ENCODE measurements at places on chromosomes 6 and 20.

DNA sequence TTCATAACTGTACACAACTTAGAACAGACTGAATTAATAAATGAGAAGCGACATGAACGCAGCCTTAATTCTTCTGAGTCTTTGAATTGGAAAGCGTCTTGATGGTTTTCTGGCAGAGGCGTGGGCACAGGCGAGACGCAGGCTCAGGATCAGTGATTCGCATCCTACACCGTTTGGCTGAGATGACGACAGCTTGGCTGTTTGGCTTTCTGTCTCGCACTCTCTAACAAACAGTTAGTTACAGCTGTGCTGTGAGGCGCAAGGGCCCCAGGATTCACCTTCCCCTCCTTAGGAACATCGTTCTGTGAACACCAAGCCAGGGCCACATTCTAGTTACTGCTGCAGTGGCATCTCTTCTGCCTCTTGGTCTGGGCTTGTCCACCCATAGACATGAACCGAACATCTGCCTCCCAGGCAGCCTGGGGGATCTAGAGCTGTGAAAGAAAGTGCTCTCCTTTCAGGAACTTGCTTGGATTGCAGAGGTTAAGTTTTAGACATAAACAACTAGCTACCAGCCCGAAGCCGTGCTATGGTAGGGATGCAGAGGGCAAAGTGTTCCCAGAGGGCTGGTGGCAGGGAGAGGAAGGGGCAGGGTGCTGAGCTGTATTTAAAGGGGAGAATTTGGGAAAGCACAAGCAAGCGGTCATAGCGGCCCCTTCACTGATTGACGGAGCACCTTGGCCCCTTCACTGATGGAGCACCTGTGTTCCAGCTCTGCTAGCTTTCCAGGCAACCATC, 49.6 kb downstream of the TCP11 start:
- no peak for DNase-seq

GRCh38 chr20:17969884-17970409, 1.1 kb downstream of the MGME1 start:
- no peak for DNase-seq

DNA sequence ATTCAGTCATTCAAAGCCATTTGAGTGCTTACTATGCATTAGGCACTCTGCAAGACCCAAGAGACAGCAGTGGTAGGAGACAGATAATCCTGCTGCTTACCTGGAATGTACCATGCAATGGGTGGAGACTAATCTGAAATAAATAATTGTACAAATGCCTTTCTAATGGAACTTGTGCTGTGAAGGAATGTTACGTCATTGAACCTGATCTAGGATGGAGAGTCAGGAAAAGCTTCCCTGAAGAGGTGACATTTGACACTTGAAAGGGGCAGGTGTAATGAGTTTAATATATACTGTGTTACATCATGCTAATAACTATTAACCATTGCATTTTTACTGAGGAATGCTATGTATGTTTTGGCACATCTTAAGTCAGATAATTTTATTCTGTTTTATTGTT, 491.0 kb upstream of the FLRT3 start:
- no peak for DNase-seq

DNA sequence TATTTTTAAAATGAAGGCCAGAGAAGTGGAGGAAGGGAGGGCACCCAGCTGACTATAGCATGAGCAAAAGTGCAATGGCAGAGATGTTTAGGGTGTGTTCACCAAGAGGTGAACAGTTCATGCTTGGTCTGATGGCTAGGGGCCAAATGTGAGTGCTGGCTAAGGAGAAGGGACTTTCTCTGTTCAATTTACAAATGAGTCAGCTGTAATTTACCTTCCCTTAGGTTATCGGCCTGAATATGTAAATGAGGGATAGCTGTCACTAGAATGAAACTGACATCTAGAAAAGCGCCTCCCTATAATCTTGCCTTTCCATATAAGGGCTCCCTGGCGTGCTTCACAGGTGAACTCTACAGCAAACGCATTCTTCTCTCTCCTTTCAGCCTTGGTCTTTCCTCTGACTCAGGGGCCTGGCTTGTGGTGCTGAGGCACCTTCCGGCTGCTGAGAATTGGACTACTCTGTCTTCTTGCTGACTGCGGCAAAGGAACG, 114.7 kb upstream of the BACH2 start:
- DNase-seq: peak; percentile 76

DNA sequence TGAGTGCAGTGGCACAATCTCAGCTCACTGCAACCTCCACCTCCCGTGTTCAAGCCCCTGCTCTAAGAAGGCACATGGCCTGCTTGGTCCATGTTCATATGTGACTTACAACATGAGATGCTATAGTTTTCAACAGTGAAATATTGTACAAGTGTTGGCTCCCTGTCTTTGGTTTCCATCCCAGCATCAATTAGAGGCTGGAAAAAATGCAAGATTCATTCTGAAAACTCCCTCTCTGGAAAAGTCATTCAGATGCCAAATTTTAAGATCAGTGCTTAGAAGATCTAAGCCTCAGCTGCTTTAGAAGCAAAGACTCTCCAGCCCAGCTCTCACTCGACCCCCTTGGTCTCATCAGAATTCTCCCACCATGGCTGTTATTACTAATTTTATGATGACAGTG, 398.9 kb downstream of the KIF16B start:
- DNase-seq: no peak

- no peak for DNase-seq
Measured at GRCh38 chr20:1818247-1818840, 76.9 kb upstream of the SIRPA start.

DNA sequence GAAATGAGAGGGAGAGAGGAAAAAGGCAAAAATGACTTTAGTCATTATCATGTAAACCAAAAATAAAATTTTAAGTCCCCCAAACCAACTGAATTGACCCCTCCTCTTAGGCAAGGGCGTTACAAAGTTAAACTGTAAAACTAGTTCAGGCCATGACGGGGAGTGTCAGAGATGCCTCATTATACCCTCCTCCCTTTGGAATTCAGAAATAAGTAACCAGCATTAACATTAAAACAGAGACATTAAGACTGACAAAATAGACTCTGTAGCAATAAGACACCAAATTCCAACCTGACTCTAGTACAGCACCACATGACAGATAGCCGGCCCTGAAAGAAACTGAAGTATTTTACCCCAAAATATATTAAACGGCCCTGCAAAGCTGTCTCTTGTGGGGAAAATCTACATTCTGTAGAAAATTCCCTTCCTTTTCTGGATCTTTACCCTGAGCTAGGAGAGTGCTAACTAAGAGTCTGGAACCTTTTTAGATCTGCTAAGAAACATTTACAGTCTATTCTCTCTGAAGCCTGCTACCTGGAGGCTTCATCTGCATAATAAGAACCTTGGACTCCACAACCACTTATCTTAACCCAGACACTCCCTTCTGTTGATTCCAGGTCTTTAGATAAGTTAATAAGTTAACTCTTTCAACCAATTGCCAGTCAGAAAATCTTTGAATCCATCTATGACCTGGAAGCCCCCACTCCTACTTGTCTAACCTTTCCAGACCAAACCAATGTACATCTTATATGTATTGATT, 150.7 kb downstream of the PKHD1 start:
- DNase-seq: no peak

DNA sequence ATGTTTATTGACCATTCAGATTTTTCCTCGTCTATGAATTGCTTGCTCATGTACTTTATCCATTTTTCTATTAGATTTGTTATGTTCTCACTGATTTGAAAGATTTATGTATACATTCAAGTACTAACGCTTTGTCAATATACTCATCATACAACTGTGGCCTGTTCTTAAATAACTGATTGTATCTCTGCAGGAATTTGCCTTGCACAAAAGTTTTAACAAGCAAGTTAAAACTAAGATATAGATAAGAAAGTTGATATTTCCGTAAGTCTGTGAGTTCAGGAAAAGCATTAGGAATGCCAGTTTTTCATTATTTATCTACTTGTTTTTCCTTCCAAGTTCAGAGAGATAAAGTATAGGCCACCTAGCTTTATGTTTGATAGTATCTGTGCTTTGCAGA, 95.2 kb downstream of the PDE7B start:
- DNase-seq: no peak

DNA sequence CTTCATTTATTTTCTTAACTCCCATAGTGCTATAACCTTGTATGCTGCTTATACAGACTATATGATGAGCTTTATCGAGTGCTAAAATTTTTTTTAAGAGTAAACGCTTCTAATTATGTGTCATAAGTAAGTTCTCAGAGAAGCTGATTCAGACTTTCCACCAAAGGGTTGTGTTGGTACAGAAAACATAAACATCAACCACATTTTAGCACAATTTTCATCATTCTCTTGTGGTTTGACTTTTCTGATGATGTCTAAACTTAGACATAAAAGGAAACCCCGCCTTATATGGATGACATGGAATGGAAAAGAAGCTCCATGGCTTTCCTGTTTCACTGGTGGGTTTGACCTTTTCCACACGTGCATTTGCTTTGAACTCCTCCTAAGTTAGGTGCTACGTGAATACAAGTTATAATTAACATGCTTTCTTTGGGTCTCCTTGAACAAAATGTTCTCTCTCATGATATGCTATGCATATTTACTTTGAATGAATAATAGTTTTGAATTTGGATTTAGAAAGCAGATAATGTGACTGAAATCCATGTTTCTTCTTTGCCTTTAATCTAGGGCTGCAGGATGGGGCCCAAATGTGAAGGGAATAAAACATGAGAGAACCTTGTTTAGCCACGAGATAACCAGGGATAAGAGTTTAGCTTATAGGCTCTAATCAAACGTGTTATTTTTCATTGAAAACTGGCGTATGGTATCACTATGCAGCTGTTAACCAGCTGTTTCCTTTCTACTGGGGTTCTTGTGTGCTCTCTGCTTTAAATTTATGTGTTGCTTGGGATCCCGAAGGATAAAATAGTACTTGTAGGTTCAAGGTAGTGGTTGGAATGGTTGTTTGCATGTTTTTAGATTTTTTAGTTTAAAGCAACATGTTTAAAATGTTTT, 127.1 kb upstream of the AHI1 start:
- DNase-seq: no peak

DNA sequence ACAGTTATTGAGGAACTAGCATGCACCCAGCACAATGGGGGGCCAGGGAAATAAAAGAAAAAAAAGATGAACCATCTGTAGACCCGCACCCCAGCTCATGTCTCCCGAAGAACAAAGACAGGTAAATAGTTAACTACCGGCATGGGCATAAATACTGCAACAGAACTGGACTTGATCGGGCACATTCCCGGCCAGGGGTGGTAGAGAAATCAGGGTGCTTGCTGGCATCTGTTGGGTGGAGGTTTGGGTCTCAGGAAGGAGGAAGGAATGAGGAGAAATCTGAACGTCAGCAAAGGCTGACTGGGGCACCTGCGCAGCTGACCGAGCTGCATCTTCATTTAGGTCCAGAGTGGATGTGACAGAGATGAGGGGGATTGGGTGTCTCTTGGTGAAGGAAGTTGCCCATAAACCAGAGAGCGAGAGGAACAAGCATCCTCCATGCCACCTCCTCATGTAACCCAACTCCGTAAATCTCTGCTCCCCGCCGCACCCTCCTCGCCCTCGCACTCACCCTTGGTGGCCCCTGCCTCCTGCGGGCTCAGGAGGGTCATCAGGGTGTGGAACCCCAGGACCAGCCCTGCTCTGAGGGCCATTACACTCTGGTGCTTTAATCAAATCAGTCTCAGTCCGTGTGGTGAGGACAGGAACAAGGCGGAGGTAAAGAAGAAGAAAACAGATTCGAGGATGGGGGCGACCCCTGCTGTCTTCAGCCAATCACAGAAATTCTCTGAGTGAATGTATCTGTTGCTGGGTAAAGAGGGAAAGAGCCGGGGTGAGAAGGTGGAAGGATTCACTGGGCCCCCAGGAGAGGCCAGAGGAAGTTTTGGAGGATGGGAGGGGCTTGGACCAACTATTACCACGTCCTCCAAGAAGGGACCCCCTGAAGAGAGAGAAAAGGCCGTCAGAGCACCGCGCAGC, at the start of gene HLA-DOA:
Gene HLA-DOA (minus strand): TSS at position 648 of the 918 bp plus-strand sequence.
- no peak for DNase-seq

GRCh38 chr6:47342824-47343223, 33.1 kb upstream of the TNFRSF21 start:
- DNase-seq: no peak

GRCh38 chr6:15266423-15266996, 20.6 kb downstream of the JARID2 start:
- no peak for DNase-seq

DNA sequence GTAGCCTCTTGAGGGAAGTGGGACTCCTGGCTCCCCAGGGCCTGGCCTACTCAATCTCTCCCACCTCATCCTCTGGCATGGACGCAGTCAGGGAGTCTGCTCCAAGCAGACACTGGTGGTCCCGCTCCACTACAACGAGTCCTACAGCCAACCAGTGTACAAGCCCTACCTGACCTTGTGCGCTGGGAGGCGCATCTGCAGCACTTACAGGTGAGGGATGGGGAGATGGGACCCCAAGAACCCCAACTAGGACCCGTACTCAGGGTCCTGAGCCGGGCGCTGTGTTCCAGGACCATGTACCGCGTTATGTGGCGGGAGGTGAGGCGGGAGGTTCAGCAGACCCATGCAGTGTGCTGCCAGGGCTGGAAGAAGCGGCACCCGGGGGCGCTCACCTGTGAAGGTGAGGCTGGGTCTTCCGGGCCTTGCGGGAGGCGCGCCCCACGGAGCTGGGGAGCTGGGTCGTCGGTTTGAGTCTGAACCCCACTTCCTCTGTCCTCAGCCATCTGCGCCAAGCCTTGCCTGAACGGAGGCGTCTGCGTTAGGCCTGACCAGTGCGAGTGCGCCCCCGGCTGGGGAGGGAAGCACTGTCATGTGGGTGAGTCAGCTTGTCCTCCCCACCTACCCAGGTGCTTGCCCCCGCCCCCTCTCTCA, 2.1 kb downstream of the EGFL8 start:
- no peak for DNase-seq

DNA sequence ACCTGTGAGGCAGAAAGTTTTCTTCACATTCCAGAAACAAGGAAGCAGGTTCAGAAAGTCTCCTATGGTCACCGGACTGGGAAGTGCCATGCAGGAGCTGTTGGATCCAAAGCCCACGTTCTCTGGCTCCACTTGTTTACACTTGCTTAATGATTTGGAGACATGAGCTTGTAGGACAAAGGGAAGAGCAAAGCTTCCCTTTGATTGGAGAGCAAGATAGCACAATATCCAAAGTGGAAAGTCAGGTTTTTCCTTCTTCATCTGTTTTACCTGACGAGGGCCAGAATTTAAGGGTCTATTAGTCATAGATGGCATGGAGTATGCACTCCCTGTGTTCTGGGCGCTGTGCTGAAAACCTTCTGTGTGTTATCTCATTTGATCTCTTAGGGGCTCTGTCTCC, 81.2 kb downstream of the PDE7B start:
- no peak for DNase-seq

- no peak for DNase-seq
Measured at GRCh38 chr6:106279179-106279578, 46.4 kb downstream of the ATG5 start.

GRCh38 chr6:42390228-42390934, 61.3 kb downstream of the TRERF1 start:
- peak; percentile 68 for DNase-seq

DNA sequence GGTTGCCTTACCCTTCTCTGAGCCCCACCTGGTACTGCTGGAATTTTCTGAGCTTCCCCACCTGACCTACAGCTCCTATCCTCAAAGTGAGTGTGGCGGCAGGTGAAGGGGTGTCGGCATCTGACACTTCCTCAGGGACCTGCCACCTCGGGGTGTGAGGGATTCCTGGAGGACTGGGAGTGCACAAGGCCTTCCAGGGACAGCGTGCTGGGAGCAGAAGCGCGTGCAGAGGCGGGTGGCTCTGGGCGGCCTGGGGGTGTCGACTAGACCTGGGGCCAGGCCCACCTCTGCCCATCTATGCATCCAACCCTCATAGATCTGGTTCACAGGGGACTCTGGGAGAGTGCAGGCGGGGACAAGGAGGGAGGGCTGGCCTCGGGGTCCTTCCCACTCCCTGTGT, 7.8 kb downstream of the DLGAP4 start:
- no peak for DNase-seq

GRCh38 chr6:33116841-33117711, 41.3 kb downstream of the HLA-DPB1 start:
- DNase-seq: no peak

GRCh38 chr20:63031251-63032014, 24.7 kb upstream of the BHLHE23 start:
- no peak for DNase-seq

Measured in stimulated activated CD4-positive, alpha-beta T cell treated with anti-CD3 and anti-CD28 coated beads, Interleukin-12 subunit alpha, Interleukin-12 subunit beta, amount 100 ng/mL, for 48 hours (primary cell).